NCI-H446 treated with DMSO at 0.1 percent for 48 hours (cell line): ENCODE measurements at places on chromosomes 2 and 18.

DNA sequence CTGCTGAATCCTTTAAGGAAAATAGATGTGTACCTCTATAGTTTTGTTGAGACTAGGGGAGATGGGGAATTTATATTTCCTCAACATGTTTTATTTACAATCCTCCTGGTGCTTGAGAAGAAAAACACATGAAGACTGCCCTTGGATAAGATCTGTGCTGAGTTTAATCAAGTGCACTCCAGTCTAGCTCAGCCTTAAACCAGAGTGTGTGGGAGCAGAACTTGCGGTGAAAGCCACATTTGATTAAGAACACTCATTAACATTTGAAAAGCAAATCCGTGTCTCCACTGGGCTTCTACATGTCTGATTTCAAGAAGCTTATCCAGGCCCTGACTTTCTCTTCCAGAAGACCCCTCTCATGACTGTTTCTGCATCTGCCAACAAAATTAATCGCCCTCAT lies 84.8 kb upstream of the ITGA6 start:
- no peak for DNase-seq

GRCh38 chr2:237501892-237502513 lies 15.0 kb downstream of the MLPH start:
- no peak for DNase-seq

DNA sequence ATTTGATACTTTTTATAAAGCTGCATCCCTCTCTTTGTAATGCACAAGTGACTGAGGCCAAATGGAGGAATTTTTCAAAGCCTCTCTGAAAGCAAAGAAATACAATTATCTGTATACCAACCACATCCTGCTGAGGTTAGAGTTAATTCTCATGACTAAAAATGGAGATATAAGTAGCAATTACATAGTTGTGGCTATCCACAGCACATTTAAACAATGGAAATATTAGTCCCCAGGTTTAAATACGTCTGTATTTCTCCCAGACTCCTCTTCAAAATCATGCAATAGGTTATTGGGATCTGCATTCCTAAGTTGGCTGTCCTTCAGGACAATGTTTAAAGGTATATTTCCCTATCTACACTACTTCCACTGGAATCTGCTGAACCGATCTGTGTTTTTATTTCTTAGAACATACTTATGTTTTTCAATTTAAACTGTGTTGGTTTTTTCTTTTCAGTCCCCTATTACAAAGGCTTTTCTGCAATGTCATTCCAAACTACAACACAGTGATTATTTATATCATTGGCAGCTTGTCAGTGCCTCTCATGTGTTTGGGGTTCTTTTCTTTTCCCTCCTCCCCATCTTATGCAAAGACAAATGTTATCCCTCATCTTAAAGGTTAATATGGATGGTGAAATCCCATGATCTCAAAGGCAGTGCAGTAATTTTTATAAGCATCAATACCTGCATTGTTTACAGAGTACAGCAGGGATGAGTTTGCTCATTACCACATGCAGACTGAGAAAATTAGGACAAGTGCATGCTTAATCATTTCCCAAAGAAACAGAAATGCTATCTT lies 134.8 kb upstream of the FSHR start:
- DNase-seq = no peak

DNA sequence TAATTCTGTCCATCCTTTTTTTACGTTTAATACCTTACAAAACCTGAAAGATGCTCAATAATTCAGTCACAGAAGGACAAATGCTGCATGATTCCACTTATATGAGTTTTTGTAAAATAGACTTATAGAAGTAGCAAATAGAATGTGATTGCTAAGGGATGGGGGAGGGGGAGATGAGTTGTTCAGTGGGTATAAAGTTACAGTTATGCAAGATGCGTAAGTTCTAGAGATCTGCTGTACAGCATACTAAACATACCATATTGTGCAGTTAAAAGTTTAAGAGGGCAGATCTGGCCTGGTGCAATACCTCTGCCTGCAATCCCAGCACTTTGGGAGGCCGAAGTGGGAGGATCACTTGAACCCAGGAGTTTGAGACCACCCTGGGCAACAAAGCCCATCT lies 78.8 kb downstream of the TET3 start:
- no peak for DNase-seq

DNA sequence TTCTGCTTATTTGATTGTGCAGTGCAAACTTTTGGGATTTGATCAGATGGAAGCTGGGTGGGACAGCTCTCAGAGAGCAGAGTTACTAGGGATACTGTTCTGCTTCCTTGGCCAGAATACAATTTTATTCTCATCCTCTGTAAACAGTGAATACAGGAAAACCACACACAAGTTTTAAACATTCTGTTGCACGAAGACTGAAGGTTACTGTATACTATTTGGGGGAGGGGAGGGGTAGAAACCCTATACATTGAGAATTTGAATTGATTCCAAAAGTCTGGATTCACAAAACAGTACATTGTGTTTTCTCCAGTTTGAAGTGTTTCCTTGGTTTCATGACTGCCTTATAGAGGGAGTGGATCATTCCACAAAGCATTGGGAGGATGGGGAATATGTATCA lies 149.9 kb downstream of the SETBP1 start:
- no peak for DNase-seq

DNA sequence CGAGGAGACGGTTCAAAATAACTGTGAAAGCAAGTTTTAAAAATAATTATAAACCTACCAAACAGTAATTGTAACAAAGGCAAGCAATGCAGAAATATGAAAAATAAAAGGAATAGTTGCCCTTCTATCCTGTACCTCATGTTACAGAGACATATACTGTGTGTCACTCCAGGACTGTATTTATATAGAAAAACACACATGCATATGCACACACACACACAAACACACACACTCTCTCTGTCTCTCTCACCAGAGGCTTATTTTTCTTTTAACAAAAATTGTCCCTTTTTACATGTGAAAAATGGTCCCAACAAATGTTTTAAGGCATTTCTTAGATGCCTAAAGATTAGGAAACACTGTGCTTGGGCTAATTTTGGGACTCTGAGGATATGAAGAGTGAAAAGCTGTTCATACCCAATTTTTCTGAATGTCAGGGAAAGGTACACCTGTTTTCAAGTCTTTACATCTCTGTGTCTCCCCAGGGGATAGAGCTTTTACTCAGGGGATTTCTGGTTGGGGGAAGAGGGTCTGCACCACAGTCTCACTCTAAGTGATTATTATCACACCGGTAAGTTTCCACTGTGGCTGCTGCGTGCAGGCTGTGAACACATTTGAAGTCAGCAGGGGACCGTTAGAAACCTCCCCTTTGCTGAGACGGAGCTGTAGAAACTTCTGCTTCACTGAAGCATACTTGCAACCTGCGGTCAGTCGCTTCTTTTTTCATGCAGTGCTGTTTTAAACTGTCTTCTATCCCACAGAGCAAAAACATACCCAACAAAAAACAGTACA lies 51.4 kb upstream of the SPAG16 start:
- no peak for DNase-seq

- DNase-seq = no peak
Measured at GRCh38 chr2:69055688-69056470, 42.9 kb downstream of the ANTXR1 start.

- peak; percentile 53 for DNase-seq
Measured at GRCh38 chr18:23276451-23276850, 141.2 kb downstream of the CABLES1 start.
